Foreskin melanocyte (primary cell): ENCODE measurements at places on chromosomes 3 and 15.

- no peak for DNase-seq
Measured at GRCh38 chr15:100615801-100616200, 13.4 kb downstream of the ASB7 start.

- DNase-seq: no peak
Measured at GRCh38 chr15:84387086-84387485, 151.5 kb downstream of the GOLGA6L4 start.

- no peak for DNase-seq
Measured at GRCh38 chr3:99543796-99544195, 94.6 kb upstream of the COL8A1 start.

- DNase-seq: peak; percentile 77
Measured at GRCh38 chr15:92011611-92012367, 158.3 kb downstream of the SLCO3A1 start.

DNA sequence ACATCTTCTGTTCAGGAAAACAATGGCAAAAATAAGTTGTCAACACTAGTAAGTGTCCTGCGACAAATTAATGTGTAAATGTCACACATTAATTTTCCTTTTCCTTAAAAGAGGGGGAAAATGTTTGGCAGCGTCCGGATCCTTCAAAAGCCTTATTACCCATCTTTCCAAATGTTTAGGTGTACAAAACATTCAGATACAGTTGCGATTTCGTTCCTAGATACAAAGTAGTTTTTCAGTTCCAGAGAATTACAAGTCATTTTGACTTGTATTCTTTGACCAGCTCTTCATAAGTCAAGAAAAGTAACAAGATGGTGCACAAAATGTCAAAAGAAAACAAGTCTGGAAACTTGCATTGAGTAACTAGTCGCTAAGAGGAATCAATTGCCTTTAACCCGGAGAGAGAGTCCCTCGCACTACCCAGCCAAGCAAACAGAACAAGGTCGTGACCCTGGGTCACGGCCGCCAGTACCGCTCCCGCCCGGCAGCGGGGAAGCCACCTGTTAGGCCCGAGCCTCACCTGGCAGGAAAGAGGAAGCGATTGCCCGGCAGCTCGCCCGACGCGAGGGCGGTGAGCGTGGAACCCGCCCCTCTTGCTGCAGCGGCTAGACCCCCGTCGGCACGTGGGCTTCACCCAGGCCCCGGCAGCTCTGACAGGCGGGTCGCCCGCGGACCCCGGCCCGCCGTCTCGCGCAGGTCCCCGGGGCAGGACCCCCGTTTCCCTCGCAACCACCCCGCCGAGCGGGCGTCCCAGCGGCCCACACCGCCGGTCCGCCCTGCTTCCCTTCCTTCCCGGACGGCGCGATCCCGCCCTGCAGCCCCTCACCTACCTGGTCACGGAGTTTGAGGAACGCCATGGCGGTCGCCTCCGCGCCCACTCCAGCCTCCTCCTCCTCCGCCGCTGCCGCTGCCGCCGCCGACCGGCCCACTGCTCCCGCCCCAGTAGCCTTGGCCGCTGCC lies 61.0 kb upstream of the ANKRD28 start:
- DNase-seq: no peak

DNA sequence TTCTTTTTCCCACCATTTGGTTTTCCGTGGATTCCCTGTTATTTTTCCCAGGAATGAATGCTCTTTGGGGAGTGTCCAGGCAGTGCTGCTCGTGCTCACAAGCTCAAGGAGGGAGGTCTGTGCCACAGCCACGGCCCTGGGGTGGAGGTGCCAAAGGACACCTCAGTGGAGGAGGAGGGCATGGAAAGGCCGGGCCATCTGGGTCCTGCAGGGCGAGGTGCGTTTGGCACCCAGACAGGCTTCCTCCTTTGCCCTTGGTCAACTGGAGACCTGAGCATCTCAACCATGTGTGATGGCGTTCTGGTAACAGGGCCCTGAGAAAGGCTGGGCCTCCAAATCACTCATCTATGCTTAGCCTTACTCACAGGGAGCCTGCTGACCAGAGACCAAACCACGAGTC lies 25.4 kb downstream of the KY start:
- DNase-seq: no peak

- DNase-seq: no peak
Measured at GRCh38 chr3:4517643-4518311, 24.6 kb downstream of the ITPR1 start.

- no peak for DNase-seq
Measured at GRCh38 chr15:67575039-67575502, 32.6 kb downstream of the MAP2K5 start.

DNA sequence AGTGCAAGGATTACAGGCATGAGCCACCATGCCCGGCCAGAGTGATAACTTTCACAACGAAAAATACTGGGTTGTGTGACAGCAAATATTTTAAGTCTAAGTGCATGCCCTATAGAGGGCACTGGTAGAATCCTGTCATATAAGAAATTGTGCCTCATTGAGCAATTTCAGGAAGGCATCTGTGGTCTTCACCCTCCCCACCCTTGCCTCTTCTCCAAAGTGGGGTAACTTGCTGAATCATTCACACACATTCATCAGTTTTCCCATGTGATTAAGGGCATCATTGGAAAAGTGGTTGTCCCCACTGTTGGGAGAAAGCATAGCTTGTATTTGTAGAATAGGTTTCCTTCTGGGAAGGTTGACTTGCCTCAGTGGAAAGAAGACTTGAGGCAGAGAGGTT lies 9.2 kb downstream of the MITF start:
- no peak for DNase-seq

DNA sequence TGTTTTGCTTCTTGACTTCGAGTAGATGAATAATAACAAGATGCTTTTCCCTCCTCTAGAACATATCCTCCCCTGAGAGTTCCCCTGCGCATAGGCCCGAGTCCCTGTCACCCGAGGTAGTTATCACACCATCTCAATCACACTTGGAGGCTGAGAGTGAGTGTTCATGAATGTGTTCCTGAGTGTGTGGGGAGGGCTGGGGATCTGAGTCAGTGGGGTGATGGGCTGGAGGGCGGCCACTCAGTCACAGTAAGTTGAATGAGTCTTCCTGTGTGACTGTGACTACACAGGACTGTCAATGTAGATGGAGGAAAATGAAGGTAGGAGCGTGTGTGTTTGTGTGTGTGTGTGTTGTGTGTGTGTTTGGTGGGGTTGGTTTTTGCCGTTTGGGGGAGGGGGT lies 71.0 kb downstream of the SETD5 start:
- no peak for DNase-seq

GRCh38 chr3:12905316-12906071 lies 64.1 kb upstream of the RPL32 start:
- no peak for DNase-seq

- no peak for DNase-seq
Measured at GRCh38 chr3:184052767-184053166, at the start of gene HTR3C. Gene HTR3C (plus strand): TSS chr3:184053047. CDS start chr3:184053081, 34 bp downstream.

DNA sequence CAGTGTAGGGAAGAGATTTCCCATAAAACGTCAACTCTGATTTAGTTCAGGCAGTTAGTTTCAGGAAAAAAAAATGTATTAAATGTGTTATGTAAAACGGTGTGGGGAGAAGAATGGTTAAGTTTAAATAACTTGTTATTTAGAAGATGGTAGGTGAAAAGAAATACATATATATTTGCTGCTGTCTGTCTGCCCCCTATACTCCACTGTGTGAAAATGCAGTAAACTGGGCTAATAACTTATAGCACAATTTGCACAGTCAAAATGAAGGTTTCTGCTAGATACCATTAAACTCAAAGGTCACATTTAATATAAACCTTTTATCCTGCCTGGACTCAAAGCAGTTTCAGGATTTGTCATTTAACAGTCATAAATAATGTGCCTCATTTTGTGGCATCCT lies 515.0 kb downstream of the FGF12 start:
- no peak for DNase-seq

GRCh38 chr3:11626084-11626463 lies 17.6 kb downstream of the VGLL4 start:
- DNase-seq: no peak

DNA sequence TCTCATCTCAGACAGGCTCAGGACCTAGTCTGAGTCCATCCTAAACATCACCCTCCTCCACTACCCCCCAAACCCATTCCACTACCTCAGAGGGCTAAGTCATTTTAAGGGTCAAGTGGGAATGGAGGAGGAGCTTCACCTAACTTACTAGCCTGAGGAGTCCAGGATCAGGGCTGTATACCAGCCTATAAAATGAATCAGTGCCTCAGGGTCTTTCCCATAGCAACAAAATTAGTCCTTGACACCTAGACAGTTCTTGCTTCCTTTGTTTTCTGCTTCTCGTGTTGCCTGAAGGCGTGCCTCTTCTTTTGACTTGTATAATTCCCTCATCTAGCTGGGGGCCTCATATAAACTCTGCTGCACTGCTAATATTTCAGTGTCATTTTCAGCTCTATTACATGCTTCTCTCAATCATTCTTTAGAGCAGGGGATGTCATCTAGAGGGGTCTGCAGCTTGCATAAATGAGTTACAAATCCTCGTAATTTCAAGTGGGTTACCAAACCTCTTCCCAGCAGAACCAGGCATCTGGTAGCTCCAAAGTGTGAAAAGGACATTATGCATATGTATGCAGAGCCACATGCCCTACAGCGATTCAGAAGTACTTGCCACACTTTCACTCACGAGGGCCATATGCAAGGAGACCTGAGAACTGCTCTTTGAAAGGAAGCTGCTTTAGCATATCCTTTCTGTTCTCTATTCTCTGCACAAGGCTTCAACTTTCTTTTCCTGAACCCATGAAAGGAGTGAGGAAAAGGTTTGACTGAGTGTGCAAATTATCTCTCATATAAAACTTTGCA lies 311.7 kb upstream of the SEMA6D start:
- DNase-seq: no peak

DNA sequence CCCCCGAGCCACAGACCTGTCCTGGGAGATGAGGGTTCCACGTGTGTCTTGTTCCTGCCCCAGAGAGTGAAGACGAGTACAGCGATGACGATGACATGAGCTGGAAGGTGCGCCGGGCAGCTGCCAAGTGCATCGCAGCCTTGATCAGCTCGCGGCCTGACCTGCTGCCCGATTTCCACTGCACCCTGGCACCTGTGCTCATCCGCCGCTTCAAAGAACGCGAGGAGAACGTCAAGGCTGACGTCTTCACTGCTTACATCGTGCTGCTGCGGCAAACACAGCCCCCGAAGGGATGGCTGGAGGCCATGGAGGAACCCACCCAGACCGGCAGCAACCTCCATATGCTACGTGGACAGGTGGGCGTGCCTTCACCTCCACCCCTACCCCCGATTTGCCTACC lies 18.6 kb downstream of the CAND2 start:
- DNase-seq: no peak
